ENCODE measurements at places on chromosomes 1 and 21.
A peak's percentile ranks its signal among the peaks of the same experiment; 100 is the strongest.

DNA sequence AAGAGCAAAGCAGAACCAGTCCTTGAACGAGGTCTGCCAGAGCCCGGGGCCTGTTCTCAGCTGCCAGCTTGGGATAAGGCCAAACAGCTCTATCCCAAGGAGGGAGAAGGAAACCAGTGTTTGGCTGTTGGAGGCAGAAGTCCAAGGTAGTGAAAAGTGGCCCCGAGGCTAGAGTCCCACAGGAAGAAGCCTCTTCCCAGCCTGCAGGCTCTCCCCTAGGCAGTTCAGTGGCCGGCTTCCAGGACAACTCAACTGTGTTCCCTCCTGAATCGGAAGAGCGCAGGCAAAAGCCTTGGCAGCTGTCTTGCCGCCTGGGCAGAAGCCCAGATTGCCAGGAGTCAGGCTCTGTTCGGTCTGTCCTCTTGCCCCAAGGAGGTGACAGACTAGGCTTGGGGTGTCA, 19.3 kb downstream of the QSOX1 start:
- DNase-seq: no peak

DNA sequence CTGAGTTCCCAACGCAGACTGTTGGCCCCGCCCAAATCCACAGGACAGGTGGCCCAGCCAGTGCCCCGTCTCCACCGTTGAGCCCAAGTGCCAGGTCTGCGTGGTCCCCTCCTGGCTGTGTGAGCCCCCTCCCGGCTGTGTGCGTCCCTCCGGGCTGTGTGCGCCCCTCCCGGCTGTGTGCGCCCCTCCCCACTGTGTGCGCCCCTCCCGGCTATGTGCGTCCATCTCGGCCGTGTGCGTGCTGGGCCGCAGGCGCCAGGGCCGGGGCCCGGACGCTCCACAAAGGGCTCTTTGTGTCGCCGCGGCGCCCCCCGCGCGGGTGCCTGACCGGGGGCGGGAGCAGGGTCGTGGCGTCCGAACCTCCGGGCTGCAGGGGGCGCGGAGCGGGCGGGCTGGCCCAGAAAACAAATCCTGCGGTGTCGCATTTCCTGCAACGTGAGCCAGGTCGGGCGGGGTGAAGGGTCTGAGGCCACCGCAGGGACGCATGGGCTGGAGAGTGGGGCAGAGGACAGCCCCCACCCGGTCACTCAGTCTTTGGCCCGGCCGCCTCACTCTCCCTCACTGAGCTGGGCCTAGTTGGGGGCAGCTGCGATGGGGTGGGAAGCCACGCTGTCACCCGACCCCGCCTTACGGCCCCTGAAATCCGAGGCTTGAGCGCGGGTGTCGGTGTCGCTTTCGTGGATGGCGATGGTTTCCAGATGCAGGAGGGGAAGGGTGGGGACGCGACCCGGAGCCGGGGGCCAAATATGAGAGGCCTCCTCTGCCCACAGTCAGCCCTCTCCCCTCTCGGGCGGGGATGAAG, 18.8 kb downstream of the TNFRSF25 start:
- DNase-seq: no peak

DNA sequence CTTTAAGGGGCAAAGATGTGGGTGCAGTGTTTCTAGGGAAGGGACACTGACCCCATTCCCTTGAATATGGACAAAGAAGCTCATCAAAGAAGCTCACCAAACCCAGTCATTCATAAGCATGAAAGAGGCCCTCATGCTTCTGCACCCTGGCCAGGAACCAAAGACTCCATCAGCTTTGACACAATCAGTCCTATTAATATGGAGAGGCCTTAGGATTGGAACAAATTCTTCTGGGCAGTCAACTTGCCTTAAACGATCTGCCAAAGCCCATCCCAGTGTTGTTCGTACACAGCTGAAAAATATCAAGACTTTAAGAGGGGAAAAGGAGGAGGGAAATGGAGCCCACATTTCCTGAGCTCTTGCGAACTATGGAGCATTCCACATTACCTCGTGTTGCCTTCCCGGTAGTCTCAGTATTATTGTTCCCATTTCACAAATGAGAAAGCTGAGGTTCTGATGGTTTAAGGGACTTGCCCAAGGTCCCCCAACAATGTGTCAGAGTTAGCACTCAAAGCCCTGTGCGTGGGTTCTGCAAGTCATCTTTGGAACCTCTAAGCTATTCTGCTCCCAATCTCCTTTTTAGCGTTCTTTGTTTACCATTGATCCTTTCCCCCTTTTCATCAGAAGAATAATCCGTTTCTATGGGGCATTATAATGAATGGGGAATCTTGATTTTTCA, 161.9 kb downstream of the ZBTB18 start:
- no peak for DNase-seq

DNA sequence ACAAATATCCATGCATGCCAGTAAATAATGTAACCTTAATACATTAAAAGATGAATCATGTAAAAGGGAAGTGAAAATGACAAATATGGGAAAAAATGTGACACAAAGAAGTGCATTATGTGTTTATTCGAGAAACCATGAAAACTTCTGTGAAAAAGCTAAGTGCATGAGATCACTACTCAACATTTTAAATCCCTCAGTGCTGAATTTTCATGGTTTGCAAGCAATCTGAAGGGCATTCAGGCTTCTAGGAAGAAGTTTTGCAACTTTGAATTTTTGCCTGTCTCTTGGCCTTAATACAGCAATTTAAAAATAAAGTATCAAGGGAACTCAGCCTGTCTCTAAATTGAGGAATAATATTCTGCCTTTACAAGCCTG, 78.2 kb downstream of the MAP3K7CL start:
- DNase-seq: no peak

DNA sequence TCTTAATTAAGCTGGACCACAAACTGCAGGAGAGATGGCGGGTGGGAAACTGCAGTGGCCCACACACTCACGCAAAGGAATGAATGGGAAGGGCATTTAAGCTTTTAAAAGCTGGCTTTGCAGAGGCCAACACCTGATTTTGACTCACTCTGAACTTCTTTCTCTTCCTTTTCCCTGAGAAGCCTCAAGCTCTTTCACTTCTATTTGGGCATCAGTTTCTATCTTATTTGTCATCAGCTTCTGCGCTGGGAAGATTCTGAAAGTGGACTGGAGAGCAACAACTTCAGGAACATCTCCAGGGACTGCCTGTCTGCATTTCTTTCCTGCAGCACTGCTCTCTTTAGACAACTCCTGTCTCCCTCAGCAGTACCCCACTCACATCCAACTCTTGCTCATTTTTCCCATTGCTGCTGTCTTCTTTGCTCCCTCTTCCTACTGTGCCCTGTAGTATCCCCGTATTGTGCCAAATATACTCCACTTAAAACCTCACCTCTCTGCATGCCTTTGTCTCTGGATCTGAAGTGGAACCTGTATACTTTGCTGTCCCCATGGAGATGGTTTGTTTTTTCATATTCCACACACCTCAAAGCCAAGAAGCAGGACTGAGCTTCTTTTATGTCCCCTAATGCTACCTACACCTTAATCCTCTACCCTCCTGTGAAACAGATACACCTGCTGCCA, 143.3 kb upstream of the JUN start:
- no peak for DNase-seq

DNA sequence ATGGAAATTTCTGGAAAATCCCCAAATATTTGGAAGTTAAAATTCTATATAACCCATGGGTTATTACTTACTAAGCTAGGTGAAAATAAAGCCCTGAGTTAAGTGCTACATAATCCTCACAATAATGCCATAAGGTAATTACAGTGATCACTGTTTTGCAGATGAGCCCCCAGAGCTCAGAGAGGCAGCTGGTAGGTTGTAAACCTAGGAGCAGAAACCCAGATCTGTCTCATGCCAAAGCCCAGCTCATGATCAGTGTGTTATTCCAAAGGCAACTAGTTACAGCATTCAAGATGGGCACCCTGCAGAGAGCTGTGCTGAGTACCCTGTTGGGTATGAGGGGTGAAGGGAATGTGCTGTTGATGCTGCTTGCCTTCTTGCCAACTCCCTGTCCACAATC, 10.8 kb upstream of the MYOG start:
- no peak for DNase-seq

- no peak for DNase-seq
Measured at GRCh38 chr1:234827181-234827580, 217.2 kb upstream of the IRF2BP2 start.

DNA sequence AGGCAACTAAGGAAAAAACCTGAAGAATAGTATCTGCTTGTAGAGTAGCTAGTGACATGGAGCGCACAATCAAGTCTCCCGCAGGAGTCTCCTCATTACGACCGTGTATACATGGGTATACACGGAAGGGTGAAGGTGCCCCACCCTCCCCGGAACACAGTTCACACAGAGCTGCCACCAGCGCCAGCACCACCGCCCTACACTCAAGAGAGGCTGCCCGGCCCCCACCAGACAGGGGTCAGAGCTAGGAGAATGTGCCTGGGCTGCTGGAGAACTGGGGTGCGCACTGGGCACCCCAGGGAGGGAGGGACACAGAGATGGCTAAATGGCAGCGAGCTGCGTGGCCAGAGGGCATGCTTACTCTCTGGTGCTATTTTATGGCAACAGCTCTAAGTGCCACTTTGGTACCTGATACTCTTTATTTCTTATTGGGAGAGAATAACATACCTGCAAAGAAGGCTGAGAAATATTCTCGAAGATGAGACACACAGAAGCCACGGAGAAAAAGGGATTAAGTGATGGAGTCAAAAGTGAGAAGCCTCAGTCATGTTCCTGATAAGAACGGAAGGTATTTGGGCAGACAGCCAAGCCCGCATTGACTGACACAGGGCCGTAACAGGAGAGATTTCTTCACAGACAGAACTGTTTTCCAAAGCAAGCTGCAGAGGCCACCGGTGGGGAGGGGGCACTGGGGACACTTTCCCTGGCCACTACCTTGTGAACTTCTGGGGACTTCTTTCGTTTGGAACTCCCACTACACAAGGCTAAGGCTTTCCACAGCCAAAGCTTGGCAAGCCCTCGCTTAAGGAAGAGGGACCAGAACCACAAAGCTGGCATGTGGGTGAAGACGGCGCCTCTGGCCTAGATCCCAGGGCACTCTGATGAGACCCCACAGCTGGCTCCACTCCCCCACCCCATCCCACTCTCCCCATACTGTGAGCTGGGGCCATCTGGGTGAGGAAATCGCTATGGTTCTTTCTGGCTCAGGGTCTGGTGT, 108.0 kb downstream of the PGBD5 start:
- DNase-seq: no peak

GRCh38 chr21:34882719-34883131, 166.4 kb downstream of the RUNX1 start:
- DNase-seq: no peak

- DNase-seq: no peak
Measured at GRCh38 chr1:6298530-6298929, 37.6 kb upstream of the GPR153 start.

DNA sequence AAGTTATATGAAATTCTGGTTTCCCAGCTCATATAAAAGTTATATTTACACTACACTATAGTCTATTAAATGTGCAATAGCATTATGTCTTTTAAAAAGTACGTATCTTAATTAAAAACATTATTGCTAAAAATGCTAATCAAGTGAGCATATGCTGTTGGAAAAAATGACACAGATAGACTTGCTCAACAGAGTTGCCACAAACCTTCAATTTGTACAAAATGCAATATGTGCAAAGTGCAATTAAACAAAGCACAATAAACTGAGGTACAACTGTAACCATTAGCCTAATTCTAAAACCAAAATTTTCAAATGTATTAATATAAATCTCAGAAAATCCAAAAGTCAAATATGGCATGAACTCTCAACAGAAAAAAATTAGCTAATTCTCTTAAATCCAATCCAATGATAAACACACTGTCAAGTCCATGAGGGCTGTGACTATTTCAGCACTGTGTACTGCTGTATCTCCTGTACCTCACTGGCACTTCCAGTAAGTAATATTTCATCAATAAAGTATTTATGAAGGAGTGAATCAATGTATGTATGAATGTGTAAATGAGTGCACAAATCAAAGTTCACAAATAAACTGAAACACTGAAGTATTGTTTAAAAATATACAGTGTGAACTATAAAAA, 116.3 kb downstream of the AKT3 start:
- no peak for DNase-seq

DNA sequence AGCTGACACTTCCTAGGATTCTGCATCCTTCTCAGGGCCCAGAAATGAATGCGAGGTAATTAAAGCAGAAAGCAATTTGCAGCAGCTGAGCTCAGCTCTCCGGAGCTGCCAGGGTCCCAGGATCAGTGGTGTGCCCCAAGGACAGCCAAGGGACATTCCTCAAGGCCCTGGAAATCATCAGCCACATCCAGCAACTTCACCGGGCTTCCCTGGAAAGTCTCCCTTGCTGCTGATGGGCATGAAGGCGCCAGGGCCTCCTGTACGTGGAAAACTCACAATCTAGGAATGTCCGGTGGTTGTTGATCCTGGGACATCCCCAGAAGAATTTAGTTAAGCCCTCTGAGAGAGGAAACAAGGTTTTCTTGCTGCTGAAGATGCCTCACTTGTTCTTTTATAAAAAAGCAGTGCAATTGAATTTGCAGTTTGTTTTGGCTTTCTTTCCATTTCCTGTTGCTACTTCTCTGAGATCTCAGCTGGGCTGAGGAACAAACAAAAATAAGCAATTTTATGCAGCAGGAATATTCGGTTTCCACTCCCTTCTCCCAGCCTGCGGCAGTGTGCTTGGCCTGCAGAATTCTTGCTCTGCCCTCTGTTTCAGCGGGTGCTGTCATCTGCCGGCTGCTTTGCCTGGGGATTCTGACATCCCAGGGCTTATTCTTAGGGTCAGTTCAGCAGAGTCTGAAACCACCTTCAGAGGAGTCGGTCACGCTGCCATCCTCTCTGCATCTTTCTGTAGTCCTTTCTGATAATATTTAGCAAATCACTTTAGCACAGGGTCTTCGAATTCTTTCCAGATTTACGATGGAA, 85.9 kb downstream of the TCP10L start:
- DNase-seq: no peak

DNA sequence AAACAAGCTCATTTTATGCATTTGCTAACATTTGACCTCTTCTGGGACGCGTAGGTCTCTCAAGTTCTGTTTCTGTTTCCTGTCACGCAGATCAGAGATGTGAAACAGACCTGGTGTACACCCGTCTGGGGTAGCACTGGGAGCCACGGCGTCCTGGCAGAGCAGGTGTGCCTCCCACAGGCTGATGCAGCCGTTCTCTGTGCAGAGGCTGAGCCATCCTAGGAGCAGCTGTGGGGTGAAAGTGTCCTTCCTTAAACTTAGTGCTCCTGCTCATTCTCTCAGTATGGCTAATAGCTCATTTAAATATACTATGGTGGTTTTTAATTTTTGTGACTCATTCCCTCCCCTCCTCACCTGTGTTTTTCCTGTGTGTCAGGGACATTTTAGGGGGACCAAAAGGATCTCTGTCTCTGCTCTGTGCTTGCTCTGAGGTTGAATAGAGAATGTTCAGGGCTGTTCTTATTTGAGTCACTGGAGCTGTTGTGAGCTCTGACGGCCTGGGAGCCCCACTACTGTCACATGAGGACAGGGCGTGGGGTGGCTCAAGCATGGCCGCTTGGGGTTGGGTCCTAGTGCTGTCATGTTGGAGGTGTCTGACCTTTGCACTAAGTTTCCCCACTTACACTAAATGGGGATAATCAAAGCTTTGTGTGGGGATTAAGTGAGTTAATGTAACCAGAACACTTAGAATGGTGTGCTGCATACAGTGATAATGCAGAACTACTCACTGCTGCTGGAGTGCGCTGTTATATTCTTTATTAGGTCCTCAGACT, 43.0 kb downstream of the GALNT2 start:
- DNase-seq: peak; percentile 91
